SJSA1 (cell line): ENCODE measurements at places on chromosomes 5 and 9. TPM values are rescaled to one million over a fixed set of nuclear protein-coding genes. Genes with fewer than 3 reads are reported as not detected.

SLC6A3 gene
- total RNA-seq = not detected in 2 replicates

PCDHGB3 gene
- 1.1 TPM in 1 of 2 replicates, not detected in the other for total RNA-seq

SLC27A6 gene
- 2.9 and 3.2 TPM in 2 replicates for total RNA-seq

GRCh38 chr9:125652759-125653158 lies 54.2 kb downstream of the MAPKAP1 start:
- no peaks in the 10 kb centered on the region for H3K27me3 ChIP-seq
- H3K27ac ChIP-seq = no peak overlapping the region
- no peak overlapping the region for H3K4me3 ChIP-seq

GRCh38 chr5:53929570-53929969 lies 369.1 kb downstream of the NDUFS4 start:
- no peak overlapping the region for H3K27ac ChIP-seq
- no peak for DNase-seq
- 0 out of 2 replicates have a peak, but pooled peaks cover 5% of the 10 kb centered on the region for H3K4me1 ChIP-seq
- H3K36me3 ChIP-seq = no peaks in the 10 kb centered on the region
- no peak overlapping the region for H3K4me3 ChIP-seq
